ENCODE measurements at places on chromosomes 5 and 9. TPM values are rescaled to one million over a fixed set of nuclear protein-coding genes. Genes with fewer than 3 reads are reported as not detected.

Gene PTPN3
- 0.50 TPM for total RNA-seq

Gene DNM1
- 0.66 TPM for total RNA-seq

Gene CNTLN
- 20.7 TPM for total RNA-seq

Gene GOLGA1
- 14.8 TPM for total RNA-seq

Gene ZNF300
- 7.4 TPM for total RNA-seq

Gene AIF1L
- total RNA-seq = 49.5 TPM

Gene ZNF454
- 1.3 TPM for total RNA-seq

Gene ARHGEF37
- total RNA-seq = 8.0 TPM

Gene PRUNE2
- 29.1 TPM for total RNA-seq

Gene TRPM6
- 0.14 TPM for total RNA-seq

Gene SLC25A2
- 0.27 TPM for total RNA-seq

Gene SV2C
- not detected for total RNA-seq

Gene FOCAD
- 172 TPM for total RNA-seq

Gene TPPP
- total RNA-seq = 0.36 TPM

Gene FOXD4L3
- total RNA-seq = 0.27 TPM

Gene PCDHA4
- 0.22 TPM for total RNA-seq

Gene AQP7
- 0.13 TPM for total RNA-seq

Gene CAMSAP1
- 32.6 TPM for total RNA-seq

Gene CCL27
- not detected for total RNA-seq

Gene OSTF1
- total RNA-seq = 75.7 TPM

Gene GAS1
- 0.29 TPM for total RNA-seq

Gene SLC36A3
- total RNA-seq = not detected

Gene ATOX1
- 44.8 TPM for total RNA-seq

Gene C9orf50
- not detected for total RNA-seq

Gene MOB3B
- total RNA-seq = under 0.01 TPM
